Activated T-helper 2 cell treated with anti-CD3 and anti-CD28 coated beads, Interferon-gamma antibody, Interleukin-2, Interleukin-4, amounts not matched to agents 10 μg/mL and 5 μg/mL and 100 μg/mL, durations not matched to agents 14 hours and 24 hours and 36 hours (primary cell): ENCODE measurements at places on chromosomes 5 and 9. TPM values are rescaled to one million over a fixed set of nuclear protein-coding genes. Genes with fewer than 3 reads are reported as not detected.

The LCN1 gene
- not detected in 2 replicates for total RNA-seq

The SPOCK1 gene
- not detected in 2 replicates for total RNA-seq

The CDKN2A gene
- total RNA-seq, result 5.8 and 7.4 TPM in 2 replicates

The GABRA6 gene
- total RNA-seq, result not detected in 2 replicates

The NUTM2G gene
- total RNA-seq, result not detected in 2 replicates

The MIER3 gene
- total RNA-seq, result 24.1 and 28.3 TPM in 2 replicates

The UNC5A gene
- not detected in 2 replicates for total RNA-seq

The TEX48 gene
- total RNA-seq, result 0.41 and 0.68 TPM in 2 replicates

The SLC22A4 gene
- 1.7 and 2.3 TPM in 2 replicates for total RNA-seq

The ADCY2 gene
- not detected in 2 replicates for total RNA-seq

DNA sequence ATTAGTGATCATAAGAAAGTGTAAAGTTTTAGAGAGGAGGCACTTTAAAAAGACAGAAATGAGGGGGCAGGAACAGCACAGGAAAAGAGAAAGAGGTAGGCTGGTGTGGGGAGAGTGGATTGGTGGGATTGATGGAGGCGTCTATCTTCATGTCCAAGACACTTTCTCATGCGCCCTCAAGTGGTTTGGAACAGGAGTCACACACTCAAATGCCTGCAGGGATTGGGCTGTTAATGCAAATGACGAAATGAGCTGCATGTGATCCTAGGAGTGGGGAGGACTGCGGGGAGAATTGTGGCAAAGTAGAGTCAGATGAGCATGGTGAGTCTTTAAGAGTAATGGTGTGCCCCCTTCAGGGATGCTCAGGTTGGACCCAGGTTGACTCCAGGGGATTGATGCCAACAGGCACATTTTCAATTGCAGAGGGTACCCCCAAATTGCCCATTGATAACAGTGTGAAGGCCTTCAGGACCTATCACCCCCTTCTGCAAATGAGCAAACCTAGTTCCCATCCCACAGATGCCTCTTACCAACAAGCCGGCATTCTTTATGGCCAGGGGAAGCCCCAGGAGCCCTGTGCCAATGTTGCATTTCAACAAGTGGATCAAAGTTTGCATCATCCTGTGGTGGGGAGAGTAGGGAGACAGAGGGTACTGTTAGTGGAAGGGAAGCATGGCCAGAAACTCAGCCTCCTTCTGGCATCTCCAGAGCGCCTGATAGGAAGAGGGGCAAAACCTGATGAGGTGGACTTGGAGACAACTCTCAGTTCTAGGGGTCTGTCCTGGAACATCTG, 5.3 kb downstream of the SLC36A3 start:
- no peak for DNase-seq
- peaks cover 19% of the 10 kb centered on the region for H3K27me3 ChIP-seq
- H3K27ac ChIP-seq, result no peak overlapping the region

DNA sequence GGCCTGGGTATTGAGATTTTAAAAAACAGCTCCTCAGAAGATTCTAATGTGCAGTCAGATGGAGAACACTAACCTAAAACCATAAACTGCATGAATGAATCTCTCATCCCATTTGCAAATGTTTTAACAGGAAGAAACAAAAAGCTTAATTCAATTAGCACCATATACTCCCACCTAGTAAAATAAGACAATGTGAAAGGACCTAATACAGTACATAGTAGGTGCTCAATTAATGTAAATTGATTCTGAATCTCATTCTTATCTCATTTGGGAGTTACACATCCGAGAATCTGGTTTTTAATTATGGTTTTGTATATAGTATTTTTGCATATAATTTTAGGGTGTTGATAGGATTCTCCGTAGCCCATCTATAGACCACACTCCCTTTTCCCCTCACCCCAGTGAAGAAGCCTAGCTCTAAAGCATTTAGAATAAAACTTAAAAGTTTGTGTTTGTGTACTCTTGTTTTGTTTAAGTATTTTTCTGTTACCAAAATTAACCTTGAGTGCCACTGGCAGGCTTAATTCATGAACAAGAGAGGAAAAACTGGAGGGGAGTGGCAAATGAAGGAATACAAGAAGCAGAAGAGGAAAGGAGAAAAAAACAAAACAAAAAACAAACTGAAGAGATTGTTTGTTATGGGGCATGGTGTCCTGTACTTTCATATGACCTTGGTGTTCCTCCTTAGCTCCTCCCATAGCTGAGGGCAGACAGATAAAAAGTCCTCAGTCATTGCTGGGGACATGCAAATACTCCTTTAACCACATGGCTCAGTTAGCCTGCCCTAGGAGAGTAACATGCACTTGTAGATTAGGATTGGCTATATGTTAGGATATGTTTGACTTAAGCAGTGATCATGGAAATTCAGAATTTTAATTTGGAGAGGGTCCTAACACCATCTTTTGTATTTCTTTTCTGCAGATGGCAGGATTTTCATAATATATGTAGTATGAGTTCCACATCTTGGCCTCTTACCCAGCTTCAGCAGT, 1.2 kb downstream of the RNF14 start:
- H3K27me3 ChIP-seq, result no peaks in the 10 kb centered on the region
- peaks cover 32% of the 10 kb centered on the region for H3K36me3 ChIP-seq
- H3K4me1 ChIP-seq, result peaks cover 33% of the 10 kb centered on the region
- H3K27ac ChIP-seq, result peak overlapping the region; percentile 93

DNA sequence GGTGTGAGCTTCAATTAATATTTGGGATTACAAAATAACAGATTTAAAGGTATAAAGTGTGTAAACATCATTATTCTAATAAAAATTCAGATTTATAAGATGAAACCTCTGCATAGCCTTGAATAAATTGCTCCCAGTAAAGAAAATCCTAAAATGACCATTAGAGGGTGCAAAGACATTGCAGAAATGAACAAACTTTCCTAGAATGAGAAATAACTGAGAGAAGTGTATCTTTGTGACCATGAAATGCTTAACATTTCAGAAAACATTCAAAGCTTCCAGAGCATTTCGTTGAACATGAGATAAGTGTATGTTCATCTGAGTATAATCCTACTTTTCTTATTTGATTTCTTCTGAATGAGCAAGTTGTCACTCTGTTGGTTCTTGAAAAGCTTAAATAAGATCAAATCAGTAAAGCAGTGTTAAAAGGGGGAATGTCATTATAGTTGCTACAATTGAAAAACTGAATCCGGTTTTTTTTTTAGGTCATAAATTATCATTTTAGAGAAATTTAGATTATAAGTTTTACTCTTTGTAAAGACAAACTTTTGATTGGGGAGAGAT, 24.7 kb upstream of the NUDT12 start:
- DNase-seq, result no peak
- no peaks in the 10 kb centered on the region for H3K27me3 ChIP-seq
- peaks cover 2% of the 10 kb centered on the region for H3K4me1 ChIP-seq
- no peak overlapping the region for H3K27ac ChIP-seq

DNA sequence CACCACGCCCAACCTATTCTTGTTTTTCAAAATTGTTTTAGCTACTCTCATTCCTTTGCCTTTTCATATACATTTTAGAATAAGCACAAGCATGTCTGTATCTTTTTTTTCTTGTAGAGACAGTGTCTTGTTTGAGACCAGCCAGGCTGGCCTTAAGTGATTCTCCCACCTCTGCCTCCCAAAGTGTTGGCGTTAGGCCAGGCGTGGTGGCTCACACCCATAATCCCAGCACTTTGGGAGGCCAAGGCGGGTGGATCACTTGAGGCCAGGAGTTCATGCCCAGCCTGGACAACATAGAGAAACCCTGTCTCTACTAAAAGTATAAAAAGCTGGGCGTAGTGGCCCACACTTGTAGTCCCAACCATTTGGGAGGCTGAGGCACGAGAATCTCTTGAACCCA, 13.1 kb downstream of the RNF44 start:
- no peak for DNase-seq
- H3K4me3 ChIP-seq, result no peak overlapping the region
- H3K4me1 ChIP-seq, result peaks cover 4% of the 10 kb centered on the region
- no peak overlapping the region for H3K27ac ChIP-seq

DNA sequence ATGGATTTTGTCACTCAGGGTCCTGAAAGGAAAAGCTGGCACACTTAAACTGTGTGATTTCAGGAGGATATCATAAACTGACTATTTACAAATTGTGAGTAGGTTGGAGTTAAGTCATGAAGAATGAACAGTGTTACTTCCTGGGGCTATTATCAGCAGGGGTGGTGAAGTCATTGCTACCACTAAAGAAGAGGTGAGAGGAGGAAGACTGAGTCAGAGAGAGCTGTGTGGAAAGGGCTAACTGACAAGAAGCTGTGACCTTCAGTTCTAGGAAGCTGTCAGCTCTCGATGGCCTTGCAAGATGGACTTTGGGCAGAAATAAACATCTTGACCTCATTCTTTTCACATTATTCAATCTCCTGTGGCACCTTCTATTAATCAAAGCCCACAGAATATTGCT, 72.3 kb upstream of the STARD4 start:
- DNase-seq, result no peak
- peaks cover 4% of the 10 kb centered on the region for H3K36me3 ChIP-seq
- H3K4me1 ChIP-seq, result peaks cover 50% of the 10 kb centered on the region
- H3K27me3 ChIP-seq, result no peaks in the 10 kb centered on the region
- peak overlapping the region; percentile 77 for H3K27ac ChIP-seq
- no peak overlapping the region for H3K4me3 ChIP-seq

- peaks cover 67% of the 10 kb centered on the region for H3K27me3 ChIP-seq
- DNase-seq, result no peak
- H3K27ac ChIP-seq, result no peak overlapping the region
- H3K4me1 ChIP-seq, result peaks cover 21% of the 10 kb centered on the region
Observed at GRCh38 chr5:159452480-159453167, 122.3 kb upstream of the IL12B start.

GRCh38 chr5:5384660-5385330, 37.7 kb upstream of the ICE1 start:
- H3K4me3 ChIP-seq, result no peak overlapping the region
- H3K27me3 ChIP-seq, result no peaks in the 10 kb centered on the region
- no peak overlapping the region for H3K27ac ChIP-seq

GRCh38 chr5:78215972-78216371, 78.5 kb downstream of the AP3B1 start:
- H3K36me3 ChIP-seq, result peaks cover 26% of the 10 kb centered on the region
- H3K27ac ChIP-seq, result no peak overlapping the region
- H3K4me1 ChIP-seq, result no peaks in the 10 kb centered on the region
- no peaks in the 10 kb centered on the region for H3K27me3 ChIP-seq
- no peak overlapping the region for H3K4me3 ChIP-seq

GRCh38 chr9:14783358-14783757, 60.8 kb upstream of the CER1 start:
- DNase-seq, result no peak
- H3K4me3 ChIP-seq, result no peak overlapping the region
- H3K27ac ChIP-seq, result no peak overlapping the region
- H3K27me3 ChIP-seq, result no peaks in the 10 kb centered on the region
- H3K4me1 ChIP-seq, result no peaks in the 10 kb centered on the region

- peaks cover 20% of the 10 kb centered on the region for H3K4me1 ChIP-seq
- H3K4me3 ChIP-seq, result no peak overlapping the region
- H3K27me3 ChIP-seq, result peaks cover 13% of the 10 kb centered on the region
- H3K36me3 ChIP-seq, result no peaks in the 10 kb centered on the region
Observed at GRCh38 chr5:132256086-132256782, 1.3 kb upstream of the PDLIM4 start.

DNA sequence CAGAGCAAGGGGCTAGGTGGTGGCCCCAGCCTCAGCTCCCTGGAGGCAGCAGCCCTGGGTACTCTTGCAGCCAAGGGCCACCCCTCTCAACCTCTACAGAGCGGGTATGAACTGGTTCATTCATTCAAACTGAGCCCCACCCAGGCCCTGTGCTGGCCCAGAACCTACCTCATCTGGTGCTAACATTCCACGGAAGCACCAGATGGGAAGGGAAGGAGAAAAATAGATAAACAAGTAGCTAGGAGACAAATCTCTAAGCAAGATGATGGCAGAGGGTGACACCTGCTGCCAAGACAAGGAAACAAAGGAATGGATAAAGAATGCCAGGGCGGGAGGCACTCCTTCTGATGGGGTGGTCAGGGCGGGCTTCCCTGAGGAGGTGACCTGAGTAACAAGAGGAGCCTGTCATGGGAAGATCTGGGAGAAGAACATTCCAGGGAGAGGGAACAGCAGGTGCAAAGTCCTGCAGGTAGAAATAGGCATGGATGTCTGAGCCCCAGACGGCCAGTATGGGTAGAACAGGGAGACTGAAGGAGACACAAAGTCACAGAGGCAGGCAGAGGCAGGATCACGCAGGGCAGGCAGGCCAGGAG, 6.1 kb downstream of the ST6GALNAC4 start:
- H3K36me3 ChIP-seq, result peaks cover 40% of the 10 kb centered on the region
- no peak overlapping the region for H3K4me3 ChIP-seq
- no peaks in the 10 kb centered on the region for H3K27me3 ChIP-seq
- DNase-seq, result no peak
- H3K4me1 ChIP-seq, result peaks cover 38% of the 10 kb centered on the region
- peak overlapping the region; percentile 95 for H3K27ac ChIP-seq

- H3K27me3 ChIP-seq, result no peaks in the 10 kb centered on the region
- peak; percentile 4 for DNase-seq
- H3K4me1 ChIP-seq, result no peaks in the 10 kb centered on the region
- H3K4me3 ChIP-seq, result no peak overlapping the region
Observed at GRCh38 chr9:138103849-138104206, 226.2 kb downstream of the CACNA1B start.

GRCh38 chr9:130260816-130261765, 4.5 kb upstream of the HMCN2 start:
- DNase-seq, result no peak
- H3K4me3 ChIP-seq, result no peak overlapping the region
- H3K4me1 ChIP-seq, result no peaks in the 10 kb centered on the region
- peaks cover 46% of the 10 kb centered on the region for H3K27me3 ChIP-seq

- no peak overlapping the region for H3K27ac ChIP-seq
- no peaks in the 10 kb centered on the region for H3K27me3 ChIP-seq
- no peaks in the 10 kb centered on the region for H3K36me3 ChIP-seq
- H3K4me1 ChIP-seq, result no peaks in the 10 kb centered on the region
Observed at GRCh38 chr5:153827397-153827796, 211.3 kb downstream of the FAM114A2 start.

GRCh38 chr5:97508864-97509263, 325.8 kb upstream of the RIOK2 start:
- no peaks in the 10 kb centered on the region for H3K36me3 ChIP-seq
- no peaks in the 10 kb centered on the region for H3K27me3 ChIP-seq
- no peak overlapping the region for H3K4me3 ChIP-seq
- no peak overlapping the region for H3K27ac ChIP-seq
- no peak for DNase-seq

DNA sequence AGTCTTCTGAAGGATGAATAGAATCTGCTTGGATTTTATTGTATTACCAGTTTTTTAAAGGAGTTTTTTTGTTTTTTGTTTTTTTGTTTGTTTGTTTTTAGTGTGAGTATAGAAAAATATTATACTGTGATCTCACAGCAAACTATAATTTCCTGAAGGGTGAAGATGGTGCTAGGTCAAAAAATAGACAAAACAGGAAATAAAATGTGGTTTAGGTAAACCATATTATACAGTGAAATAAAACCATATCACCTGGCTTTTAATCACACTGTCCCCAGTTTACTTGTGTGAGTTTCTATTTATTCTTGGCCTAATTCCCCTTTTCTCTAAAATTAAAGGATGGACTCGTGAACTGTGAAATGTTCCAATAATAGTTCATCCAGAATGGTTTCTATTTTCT, 841.3 kb upstream of the CTNND2 start:
- H3K27ac ChIP-seq, result no peak overlapping the region
- DNase-seq, result no peak
- H3K36me3 ChIP-seq, result no peaks in the 10 kb centered on the region
- H3K4me1 ChIP-seq, result no peaks in the 10 kb centered on the region
- H3K4me3 ChIP-seq, result no peak overlapping the region

GRCh38 chr5:173757403-173758209, 130.5 kb upstream of the CPEB4 start:
- H3K27ac ChIP-seq, result no peak overlapping the region
- no peak overlapping the region for H3K4me3 ChIP-seq
- no peaks in the 10 kb centered on the region for H3K4me1 ChIP-seq
- DNase-seq, result no peak
- peaks cover 1% of the 10 kb centered on the region for H3K27me3 ChIP-seq
